SK-N-SH treated with all-trans-retinoic acid at 6 μM for 48 hours (cell line): ENCODE measurements at places on chromosomes 4 and X.

DNA sequence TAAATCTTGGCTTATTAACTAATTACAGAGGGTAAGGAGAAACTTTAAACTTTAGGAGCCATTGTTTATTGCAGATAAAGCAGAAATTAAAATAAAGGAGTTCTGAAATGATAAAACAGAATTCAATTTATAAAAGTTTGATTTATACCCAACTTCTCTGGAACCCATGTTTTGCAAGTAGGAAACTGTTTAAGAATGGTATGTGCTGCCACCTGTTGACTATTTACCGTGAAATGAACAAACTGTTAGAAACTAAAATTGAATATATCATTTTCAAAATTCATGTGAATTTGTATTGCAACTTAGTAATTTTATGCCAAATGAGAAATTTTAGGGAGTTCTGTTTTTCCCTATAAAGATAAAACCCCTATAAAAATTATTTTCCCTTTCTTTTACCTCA, 11.0 kb upstream of the TBC1D8B start:
- no peak for ATAC-seq

DNA sequence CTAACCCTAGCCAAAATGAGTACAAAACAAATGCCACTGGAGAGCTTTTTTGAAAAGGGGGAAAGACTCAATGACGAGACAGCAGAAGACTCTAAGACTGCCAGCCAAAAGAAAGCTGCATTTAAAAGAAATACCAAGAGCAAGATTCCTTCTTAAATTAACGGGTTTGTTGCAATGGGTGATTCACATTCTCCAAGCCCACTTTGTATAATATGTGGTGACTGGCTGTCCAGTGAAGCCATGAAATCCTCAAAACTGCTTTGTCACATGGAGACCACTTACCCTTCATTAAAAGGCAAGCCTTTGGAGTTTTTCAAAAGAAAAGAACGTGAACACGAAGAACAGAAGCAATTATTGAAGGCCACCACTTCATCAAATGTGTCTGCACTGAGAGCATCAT, 68.2 kb downstream of the MRPL1 start:
- no peak for ATAC-seq

- ATAC-seq: no peak
These were observed 54.2 kb upstream of the GRID2 start for GRCh38 chr4:92249541-92249940.

GRCh38 chr4:164948975-164949374, 28.5 kb downstream of the TRIM61 start:
- ATAC-seq: no peak

DNA sequence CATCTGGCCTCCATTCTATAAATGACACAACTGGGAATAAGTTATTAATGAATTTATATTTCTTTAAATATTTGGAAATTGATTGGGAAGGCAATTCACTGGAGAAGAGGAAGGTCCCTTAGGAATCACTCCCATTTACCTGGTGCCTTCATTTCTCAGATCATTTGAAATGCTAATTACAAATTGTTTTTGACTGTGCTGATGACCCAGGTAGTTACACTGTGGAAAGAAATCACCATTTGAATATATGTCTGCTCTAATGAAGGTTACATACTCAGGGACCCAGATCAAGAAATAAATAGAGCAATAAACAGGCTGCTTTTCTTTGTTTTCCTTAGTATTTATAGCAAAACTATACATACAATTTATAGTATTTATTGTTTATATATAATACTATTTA, 1759.1 kb downstream of the ARAP2 start:
- no peak for ATAC-seq
